ENCODE measurements at places on chromosomes 13 and 19. TPM values are rescaled to one million over a fixed set of nuclear protein-coding genes. Genes with fewer than 3 reads are reported as not detected.

- DNase-seq = no peak
These were observed 36.2 kb downstream of the METTL21C start for GRCh38 chr13:102658660-102659059.

- no peak for DNase-seq
These were observed 28.3 kb downstream of the CYP2B6 start for GRCh38 chr19:41019346-41019745.

DNA sequence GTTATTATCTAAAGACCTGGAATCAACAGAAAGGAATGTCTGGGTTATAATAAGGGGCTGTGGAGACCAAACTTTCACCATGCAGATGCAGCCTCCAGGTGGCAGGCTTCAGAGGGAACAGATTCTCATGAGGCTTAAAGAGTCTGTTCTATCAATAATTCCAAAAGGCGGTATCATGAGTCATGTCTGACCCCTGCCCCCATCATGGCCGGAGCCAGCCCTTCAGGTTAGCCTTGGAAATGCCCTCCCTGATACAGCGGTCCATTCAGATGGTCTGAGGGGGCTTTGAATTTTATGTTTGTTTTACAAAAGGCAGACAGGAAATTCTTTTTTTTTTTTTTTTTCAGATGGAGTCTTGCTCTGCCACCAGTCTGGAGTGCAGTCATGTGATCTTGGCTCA, 21.7 kb upstream of the LAMP1 start:
- peak; percentile 52 for DNase-seq

GRCh38 chr13:43698009-43698408, 88.8 kb downstream of the ENOX1 start:
- DNase-seq = no peak

- DNase-seq = peak; percentile 11
These were observed 108.2 kb upstream of the RNF113B start for GRCh38 chr13:98285317-98285716.

DNA sequence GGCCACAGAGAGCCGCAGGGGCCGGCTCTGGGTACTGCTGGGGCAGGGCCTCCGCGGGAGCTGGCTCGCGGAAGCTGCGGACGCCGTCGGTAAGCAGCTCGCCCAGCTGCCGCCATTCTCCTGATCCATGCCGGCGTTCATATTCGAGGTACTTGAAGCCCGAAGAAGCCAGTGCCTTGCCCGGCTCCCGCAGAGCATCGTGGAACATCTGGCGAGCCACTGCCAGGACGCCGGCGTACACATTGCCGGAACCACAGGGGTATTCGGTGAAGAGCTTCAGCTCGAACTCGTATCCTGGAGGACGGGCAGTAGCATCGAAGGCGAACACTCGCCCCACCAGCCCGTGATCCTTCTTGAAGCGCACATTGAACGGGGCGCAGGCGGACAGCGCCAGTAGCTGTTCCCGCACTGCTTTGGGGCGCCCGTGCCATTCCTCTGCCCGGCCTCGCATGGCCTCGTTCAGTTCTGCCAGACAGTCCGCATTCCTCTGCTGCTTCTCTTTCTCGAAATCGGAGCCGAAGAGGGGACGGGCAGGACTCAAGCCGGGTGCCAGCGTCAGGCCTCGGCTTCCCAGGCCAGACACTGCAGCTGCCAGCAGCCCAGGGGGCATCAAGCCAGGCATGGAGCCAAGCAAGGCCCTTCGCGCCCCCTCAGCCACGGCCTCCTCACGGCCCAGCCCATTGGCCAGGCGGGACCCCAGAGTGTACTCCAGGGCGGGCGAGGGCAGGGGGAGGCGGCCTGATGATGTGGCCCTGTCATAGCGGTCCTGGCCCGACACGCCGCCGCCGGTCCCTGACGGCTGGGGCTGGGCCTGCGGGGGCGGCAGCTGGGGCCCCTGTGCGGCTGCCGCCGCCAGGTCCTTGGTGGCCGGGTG, 1.0 kb downstream of the IRF2BP1 start:
- DNase-seq = peak; percentile 38

GRCh38 chr19:58582985-58583384, 9.8 kb upstream of the MZF1 start:
- no peak for DNase-seq

- peak; percentile 54 for DNase-seq
These were observed 64.2 kb downstream of the CRYL1 start for GRCh38 chr13:20461481-20461859.

The KLK4 gene
- not detected for total RNA-seq

The USHBP1 gene
- total RNA-seq = not detected

GRCh38 chr19:30207357-30207756, 164.8 kb upstream of the ZNF536 start:
- no peak for DNase-seq

The CTXN1 gene
- 1.2 TPM for total RNA-seq

DNA sequence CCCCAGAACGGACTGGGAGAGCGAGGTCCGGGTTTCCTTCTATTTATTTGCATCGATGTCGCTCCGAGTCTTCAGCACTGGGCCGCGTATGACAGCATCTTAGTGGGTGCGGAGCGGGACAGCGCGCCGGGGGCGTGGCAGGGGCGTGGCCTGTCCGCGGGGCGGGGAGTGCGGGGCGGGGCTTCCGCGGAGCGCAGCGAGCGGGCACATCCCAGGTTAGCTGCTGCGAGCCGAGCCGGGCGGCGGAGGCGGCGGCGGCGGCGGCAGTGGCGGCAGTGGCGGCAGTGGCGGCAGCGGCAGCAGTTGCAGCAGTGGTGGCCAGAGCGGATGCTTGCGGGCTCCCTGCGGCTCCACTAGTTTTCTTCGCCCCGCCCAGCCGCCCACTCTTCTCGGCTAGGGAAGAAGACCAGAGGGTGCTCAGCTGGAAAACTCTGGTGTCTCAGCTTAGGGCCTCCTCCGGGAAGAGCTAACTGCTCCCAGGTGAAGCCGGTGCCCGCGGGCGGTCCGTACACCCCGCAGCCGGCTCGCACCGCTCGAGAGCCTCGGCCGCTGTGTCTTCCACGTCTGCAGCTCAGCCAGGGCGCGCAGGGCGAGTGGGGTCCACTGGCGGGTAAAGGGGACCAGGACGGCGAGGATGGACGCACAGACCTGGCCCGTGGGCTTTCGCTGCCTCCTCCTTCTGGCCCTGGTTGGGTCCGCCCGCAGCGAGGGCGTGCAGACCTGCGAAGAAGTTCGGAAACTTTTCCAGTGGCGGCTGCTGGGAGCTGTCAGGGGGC, at the start of gene GPC5:
GPC5 (plus strand) TSS at position 209 of the 776 bp plus-strand sequence.
- DNase-seq = peak; percentile 55

DNA sequence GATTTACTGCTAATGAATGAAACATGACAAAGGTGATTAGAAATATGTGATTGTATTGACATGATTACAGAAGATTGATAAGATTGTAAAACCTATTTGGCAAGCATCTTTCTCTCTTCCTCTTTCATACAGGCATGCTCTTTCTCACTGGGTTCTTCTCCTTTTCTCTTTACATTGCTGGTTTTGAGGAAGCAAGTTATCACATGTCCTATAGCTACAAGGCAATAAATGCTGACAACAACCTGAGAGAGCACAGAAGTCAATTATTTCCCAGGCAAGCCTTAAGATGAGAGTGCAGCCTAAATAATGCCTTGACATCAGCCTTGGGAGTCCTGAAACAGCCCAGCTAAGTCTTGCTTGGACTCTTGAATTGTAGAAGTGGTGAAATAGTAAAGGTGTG, 875.0 kb downstream of the SLITRK1 start:
- no peak for DNase-seq

- DNase-seq = no peak
These were observed 553.1 kb downstream of the DCT start for GRCh38 chr13:93926425-93926824.

- DNase-seq = no peak
These were observed 915.9 kb downstream of the PCDH17 start for GRCh38 chr13:58547419-58547818.

GRCh38 chr13:100825557-100825956, 151.0 kb upstream of the TMTC4 start:
- no peak for DNase-seq

GRCh38 chr13:29454931-29455481, 140.5 kb downstream of the SLC7A1 start:
- peak; percentile 71 for DNase-seq

DNA sequence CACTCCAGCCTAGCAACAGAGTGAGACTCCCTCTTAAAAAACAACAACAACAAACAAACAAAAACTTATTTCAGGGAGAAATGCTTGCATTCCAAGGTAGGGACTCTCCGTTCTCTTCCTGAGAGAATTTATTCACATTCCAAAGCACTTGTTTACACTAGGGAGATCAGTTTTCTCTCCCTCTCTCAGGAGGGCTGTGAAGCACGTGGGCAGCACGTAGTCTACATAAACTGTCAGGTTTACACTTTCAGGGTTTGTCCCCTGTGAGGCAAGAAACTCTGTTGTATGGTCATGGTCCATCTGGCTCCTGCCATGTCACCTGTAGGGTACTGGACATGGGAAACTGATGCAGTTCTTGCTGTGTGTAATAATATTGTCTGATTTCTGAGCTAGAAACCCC, 31.6 kb downstream of the WDR87 start:
- no peak for DNase-seq
